Thoracic aorta endothelial cell (primary cell): ENCODE measurements at places on chromosomes 13 and 19. TPM values are rescaled to one million over a fixed set of nuclear protein-coding genes. Genes with fewer than 3 reads are reported as not detected.

MTMR6 gene
- total RNA-seq = 49.5 and 55.6 TPM in 2 replicates

LRG1 gene
- 0.27 and 0.29 TPM in 2 replicates for total RNA-seq

SERP2 gene
- 0.36 and 0.80 TPM in 2 replicates for total RNA-seq

LILRB4 gene
- total RNA-seq = not detected in 2 replicates

UPK1A gene
- not detected in 2 replicates for total RNA-seq

C2CD4C gene
- 0.13 and 0.29 TPM in 2 replicates for total RNA-seq
